Activated T-cell treated with anti-CD3 and anti-CD28 coated beads, Interleukin-2, amount 50 U/mL, for 72 hours (primary cell): ENCODE measurements at places on chromosomes 11 and 22. TPM values are rescaled to one million over a fixed set of nuclear protein-coding genes. Genes with fewer than 3 reads are reported as not detected.

The DRD2 gene
- total RNA-seq, result 0.30 TPM

The CABP4 gene
- total RNA-seq, result 8.9 TPM

The PANX2 gene
- 3.8 TPM for total RNA-seq

The TSSK2 gene
- not detected for total RNA-seq

The DKK3 gene
- total RNA-seq, result not detected

The BACE1-AS gene
- 9.9 TPM for total RNA-seq
